ENCODE measurements at places on chromosomes 5 and 9.

- peak; percentile 8 for DNase-seq
Measured at GRCh38 chr5:176810081-176810597, at the start of gene UNC5A. TSS of gene UNC5A (plus strand) at chr5:176810559. CDS start at chr5:176810751, 192 bp downstream.

GRCh38 chr9:130271473-130271872 lies 5.9 kb downstream of the HMCN2 start:
- DNase-seq, result no peak

GRCh38 chr5:175627739-175628138 lies 30.1 kb upstream of the HRH2 start:
- no peak for DNase-seq

DNA sequence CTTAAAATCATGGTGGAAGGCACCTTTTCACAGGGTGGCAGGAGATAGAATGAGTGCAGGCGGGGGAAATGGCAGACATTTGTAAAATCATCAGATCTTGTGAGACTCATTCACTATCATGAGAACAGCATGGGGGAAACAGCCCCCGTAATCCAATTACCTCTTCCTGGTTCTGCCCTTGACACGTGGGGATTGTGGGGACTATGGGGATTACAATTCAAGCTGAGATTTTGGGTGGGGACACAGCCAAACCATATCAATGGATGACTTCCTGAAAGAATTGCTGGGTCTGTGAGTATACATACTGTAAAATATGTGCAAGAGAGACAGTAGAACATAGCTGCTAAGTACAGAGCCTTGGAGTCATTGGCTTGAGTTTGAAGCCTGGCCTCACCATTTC lies 47.0 kb downstream of the KIAA1958 start:
- DNase-seq, result no peak

DNA sequence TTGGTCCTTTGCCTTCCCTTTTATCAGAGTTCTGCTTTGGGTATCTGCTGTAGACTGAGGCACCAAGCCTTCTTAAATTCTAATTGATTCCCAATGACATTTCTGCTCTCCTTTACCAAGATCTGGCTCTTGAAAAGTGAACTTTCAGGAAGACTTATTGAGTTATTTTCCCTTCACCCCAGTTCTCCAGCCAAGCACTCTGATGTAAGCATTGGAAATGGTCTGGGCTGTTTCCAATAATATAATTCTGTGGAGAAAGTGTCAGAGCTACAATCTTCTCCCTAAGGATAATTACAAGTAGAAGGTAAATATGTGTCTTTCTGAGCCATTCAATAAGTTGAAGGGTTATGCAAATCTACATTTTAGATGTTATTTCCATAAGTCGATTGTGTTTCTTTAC lies 30.8 kb downstream of the BTF3 start:
- DNase-seq, result no peak

DNA sequence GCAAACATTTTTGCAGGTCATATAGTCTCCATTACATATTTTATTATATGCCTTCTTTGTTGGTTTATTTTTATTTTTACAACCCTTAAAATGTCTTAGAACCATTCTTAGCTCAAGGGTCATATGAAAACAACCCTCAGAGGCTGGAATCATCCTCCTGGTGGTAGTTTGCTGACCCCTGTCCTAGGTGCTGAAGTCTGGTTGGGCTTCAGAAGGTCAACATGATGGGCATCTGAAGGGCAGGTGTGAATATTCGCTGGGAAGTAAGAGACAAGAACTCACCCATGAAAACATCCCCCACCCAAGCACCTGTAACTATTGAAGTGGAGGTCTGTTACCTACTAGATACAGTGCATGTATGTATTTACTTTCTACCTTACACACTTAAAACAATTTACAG lies 75.4 kb downstream of the OSMR start:
- DNase-seq, result no peak

- no peak for DNase-seq
Measured at GRCh38 chr5:58077416-58077815, 382.5 kb downstream of the PLK2 start.

- DNase-seq, result no peak
Measured at GRCh38 chr5:131378721-131379541, 115.1 kb downstream of the CDC42SE2 start.

GRCh38 chr5:145976431-145977155 lies 40.2 kb downstream of the SH3RF2 start:
- no peak for DNase-seq

DNA sequence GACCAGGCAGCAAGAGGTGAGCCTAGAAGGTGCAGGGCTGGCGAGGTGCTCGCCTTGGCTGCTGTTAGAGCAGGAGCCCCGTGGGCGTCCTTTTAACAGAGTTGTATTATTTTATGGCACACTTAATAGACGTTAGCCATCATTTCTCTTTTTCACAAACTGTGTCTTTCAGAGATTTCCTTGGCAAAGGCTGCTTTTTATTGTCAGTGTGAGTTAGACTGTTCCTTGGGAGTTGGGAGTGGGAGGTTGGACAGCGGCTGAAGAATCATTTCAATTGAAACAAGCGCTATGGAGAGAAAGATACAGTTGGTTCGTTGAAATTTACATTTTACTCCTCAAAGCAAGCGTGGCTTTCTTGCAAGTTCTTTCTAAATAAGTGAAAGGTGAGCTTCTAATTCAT lies 133.2 kb downstream of the TRIO start:
- DNase-seq, result no peak

GRCh38 chr5:19891658-19892057 lies 96.3 kb downstream of the CDH18 start:
- no peak for DNase-seq

DNA sequence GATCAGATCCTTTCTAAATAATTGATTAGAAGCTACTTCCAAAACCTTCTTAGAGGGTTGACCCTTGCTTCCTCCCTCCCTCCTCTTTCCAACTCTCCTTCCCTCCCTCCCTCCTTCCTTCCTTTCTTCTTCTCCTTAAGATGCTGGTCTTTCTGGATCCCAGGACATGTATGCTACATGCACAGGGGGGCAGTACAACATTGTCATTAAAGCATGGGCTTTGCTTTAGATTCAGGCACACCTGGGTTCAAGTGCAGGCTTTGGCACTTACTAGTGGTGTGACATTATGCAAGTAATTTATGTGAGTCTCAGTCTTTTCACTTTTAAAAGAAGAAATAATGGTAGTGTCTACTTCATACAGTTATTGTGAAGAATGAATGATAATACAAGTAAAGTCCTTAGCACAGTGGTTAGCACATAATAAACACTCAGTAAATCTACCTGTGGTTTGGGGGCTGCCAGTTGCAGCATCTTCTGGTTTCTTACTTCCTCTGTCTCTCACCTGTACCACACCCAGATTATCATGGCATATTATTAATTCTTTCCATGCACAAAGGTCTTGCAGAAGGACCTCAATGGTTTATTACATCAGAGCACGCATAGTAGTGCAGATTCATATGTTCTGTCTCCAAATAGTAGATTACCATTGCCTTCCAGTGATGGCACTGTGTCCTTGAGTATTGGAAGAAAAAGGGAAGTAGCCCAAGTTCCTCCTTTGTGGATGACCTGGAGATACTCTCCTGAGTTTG lies 154.1 kb downstream of the ARHGAP26 start:
- DNase-seq, result no peak

DNA sequence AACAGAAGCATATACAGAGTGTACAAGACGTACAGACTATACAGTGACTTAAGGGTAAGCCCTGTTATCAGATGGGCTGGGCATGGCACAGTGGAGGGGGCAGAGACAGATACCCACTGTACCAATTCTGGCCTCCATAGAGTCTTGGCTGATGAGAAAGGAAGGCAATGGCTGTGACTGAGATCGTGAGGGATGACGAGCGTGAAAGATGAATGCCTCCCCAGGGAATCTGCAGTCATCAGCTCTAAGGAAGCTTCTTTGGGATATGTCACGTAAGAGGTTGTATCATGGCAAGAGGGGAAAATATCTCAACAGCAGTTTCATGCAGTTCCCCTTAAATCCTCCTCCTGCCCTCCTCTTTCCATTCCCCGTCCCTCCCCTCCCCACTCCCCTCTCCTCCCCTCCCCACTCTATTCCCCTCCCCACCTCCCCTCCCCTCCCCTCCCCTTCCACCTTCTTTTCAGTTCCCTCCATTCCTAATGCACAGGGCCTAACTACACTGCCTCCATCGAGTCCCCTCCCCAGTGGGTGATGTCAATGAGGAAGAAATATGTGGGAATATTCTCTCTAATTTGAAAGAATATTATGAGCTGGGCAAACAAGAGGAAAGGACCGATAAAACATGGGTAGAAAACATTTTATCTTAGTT lies 226.4 kb upstream of the DAP start:
- DNase-seq, result no peak

DNA sequence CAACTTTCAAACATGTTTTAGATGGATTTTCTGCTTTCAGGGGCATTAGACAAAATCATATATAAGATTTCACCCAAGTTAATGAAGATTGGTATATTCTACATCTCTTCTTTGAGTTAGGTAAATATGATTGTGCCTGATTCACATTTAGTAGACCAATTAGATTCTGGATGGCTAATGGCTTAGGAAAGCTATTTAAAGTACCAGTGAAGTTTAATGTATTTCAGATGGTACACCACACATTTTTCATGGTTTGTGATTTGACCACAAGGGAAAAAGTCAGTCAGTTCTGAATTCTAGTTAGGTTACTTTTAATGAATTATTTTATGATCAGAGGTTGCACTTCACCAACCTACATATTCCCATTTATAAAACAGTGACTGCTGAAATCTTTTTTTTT lies 409.7 kb downstream of the ADGRV1 start:
- no peak for DNase-seq

GRCh38 chr5:171757853-171758535 lies 27.6 kb upstream of the SMIM23 start:
- DNase-seq, result no peak

DNA sequence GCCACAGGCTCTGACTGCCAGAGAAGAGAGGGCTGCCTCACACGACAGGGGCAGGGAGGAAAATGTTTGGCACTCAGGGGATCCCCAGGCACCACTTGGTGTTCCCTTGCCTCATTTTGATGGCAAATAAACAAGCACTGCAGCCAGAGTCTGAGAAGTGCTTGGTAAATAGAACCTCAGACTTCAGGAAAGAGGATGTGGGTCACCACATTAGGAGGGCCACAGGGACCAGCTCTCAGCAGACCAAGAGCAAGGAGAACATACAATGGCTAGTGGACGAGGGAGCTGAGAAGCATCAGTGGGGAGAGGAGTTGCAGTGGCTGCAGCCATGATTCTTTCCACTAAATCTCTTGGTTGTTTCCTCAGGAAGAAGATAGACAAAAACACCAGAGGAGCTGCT lies 413.9 kb downstream of the GADD45G start:
- DNase-seq, result no peak

DNA sequence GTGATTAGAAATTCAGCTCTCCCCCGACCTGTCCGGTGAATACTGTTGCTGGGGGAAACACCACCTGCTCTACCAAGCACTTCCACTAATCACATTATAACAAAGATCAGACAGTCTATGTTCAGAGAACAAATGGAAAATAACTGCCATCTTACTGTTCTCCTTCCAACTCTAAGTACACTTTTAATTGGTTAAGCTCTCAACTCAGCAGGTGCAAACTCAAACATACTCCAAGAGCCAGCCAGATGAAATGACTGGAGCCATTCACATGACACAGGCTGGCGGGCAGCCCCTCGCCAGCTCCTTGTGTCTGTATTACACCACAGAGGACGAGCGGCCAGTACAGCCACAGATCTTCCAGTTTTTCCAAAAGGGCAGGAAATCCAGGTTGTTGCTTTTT lies 16.1 kb downstream of the LIFR start:
- no peak for DNase-seq

- DNase-seq, result no peak
Measured at GRCh38 chr5:105754056-105754455, 1916.7 kb downstream of the EFNA5 start.

DNA sequence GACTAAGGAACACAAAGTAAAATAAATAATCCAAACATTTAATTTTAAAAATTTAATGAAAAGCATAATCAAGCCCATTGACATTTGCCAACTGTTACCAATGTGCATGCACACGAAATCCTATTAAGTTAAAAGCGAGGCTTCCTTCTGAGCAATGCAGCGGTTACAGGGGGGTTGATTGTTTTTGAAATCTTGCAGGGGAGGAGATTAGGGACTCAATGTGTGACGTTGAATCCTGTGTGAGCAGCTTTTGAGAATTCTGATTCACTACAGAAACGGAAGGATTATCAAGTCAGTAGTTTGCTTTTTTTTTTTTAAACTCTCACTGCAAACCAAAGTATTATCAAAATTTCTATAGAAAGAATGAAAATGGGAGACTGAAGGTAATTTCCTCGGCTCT lies 109.5 kb downstream of the PRKACG start:
- no peak for DNase-seq

DNA sequence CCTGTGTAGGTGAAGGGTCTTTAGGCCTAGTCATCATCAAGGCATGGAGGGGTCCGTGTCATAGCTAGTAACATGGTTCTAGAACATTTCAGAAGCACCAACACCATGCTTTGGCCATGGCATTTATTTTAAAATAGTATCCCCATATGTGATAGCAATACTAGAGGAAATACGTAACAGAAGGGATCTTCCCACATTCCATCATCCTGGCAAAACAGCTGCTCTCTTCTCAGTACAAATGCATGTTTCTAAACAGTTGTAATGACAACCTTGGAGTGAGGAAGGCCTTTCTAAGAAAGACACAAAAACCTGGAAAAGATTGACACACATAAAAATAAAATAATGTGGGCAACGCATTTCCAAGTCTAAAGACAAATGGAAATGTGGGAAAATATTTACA lies 97.6 kb downstream of the GADD45G start:
- no peak for DNase-seq

GRCh38 chr9:3960661-3961144 lies 339.2 kb downstream of the GLIS3 start:
- DNase-seq, result no peak

- no peak for DNase-seq
Measured at GRCh38 chr5:126234563-126235195, 188.5 kb upstream of the GRAMD2B start.
